ENCODE measurements at places on chromosomes 16 and 17.

DNA sequence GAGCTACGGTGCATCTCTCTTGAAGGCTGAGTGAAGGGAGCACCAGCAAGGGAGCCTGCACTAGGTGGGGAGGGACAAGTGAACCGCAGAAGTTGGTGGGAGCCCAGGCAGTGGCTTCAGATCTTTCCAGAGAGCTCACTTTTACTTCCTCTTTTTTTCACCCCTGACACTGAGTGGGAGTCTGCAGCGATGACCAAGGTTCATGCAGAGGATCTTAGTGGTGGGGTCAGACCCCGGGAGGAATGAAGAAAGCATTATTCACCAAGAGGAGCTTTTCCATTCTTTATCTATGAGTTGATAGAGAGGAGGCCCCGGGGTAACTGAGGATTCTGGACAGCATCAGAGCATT, 3.0 kb upstream of the CCL2 start:
- no peak for DNase-seq

GRCh38 chr17:64638552-64639203, 23.4 kb downstream of the SMURF2 start:
- DNase-seq, result no peak

DNA sequence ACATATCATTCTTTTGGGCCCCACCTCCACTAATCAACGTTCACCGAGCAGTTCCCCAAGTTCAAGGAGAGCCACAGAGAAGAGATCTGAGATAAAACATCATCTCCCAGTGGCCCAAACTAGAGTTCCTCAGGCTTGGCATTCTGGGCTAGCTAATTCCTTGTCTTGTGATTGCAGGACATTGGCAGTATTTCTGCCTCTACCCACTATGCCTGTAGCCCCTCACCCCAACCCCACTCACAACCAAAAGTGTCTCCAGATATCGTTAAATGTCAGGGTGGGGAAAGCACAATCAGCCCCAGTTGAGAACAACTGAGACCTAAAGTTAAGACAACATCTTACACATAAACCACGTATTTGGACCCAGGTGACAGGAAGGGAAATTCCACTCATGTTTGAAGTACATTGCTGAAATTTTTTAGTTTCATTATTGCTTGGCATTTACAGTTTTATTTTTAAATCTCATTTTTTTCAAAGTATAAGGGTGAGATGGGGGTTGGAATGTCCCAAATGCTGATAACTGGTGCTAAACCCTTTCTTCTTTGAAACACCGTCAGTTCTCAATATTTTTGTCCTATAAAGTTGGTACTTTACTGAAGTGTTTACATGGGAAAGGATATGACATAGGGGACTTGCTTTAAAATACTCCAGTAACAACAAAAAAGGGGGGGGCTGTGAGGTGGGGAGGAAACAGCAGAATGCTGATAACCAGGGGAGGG, 13.6 kb downstream of the ZC3H7A start:
- DNase-seq, result peak; percentile 65

DNA sequence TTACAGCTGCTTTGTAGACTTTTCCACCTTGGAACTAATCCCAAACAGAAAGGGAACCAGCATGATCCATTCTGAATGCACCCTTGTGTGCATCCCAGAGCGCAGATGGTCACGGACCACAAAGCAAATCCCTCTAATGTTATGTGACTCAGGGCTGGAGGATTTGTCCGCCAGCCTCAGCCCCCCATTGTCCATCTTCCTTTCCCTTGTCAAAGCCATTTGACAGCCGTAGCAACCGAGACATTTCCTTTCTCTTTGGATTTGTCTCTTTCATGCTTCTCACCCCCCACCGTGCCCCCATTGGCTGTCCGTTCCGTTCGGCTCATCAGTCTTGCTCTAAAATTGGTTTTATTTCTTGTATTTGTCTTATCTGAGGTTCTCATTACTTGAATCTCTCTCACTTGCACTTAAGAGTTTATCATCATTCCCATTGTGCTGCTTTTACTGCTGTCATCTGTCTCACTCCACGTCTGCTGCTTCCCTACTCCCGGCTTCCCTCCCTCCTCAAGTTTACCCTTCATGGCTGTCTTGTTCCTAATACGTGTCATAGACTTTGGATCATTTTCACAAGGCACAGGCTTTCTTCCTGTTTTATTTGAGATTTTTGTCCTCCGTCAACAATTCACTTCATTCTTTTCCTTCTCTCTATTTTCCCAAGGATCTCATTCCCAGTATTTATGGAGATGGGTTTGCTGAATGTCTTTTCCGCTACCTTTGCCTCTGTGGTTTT, 163.4 kb upstream of the ERCC4 start:
- DNase-seq, result no peak

DNA sequence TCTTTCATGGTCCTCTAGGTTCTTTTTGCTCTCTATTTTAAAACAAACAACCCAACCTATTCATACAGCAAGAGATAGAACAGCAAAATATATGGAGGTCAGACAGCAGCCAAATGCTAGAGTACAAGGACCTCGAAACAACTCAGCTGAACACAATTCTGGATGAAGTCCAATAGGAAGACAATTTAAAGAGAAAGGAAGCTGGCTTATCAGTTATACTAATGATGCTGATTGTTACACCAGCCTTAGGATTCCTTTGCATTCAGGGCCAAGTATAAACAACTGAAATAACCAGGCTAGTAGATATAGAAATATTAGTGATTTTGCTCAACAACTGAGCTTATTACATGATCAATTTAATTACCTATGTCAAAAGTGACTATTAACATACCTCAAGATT, 2.5 kb downstream of the SSH2 start:
- no peak for DNase-seq

GRCh38 chr17:49414271-49414621, 436 bp downstream of the PHB1 start:
- DNase-seq, result no peak

- DNase-seq, result no peak
Measured at GRCh38 chr17:74663561-74663960, 40.0 kb upstream of the CD300E start.

- no peak for DNase-seq
Measured at GRCh38 chr17:11170881-11171280, 70.1 kb upstream of the SHISA6 start.

DNA sequence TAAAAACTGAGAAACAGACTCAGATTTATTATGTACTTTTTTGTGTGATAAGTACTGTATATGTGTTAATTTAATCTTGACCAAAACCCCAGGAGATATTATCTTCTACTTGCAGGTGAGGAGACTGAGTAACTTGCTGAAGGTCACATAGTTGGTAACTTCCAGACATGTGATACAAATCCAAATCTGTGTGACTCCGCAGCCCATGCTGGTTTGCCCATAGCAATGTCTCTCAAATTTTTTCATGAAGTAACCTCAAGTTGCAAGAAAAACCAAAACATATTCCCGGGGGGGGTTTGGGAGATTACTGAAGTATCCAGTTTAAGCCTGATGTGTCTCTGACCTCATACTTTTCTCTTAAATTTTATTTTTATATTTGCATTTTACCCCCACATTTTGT, 3.3 kb downstream of the TEX14 start:
- no peak for DNase-seq

GRCh38 chr16:80174416-80174815, 366.4 kb upstream of the DYNLRB2 start:
- DNase-seq, result no peak

GRCh38 chr16:75593825-75594820, 27.9 kb downstream of the GABARAPL2 start:
- peak; percentile 42 for DNase-seq

DNA sequence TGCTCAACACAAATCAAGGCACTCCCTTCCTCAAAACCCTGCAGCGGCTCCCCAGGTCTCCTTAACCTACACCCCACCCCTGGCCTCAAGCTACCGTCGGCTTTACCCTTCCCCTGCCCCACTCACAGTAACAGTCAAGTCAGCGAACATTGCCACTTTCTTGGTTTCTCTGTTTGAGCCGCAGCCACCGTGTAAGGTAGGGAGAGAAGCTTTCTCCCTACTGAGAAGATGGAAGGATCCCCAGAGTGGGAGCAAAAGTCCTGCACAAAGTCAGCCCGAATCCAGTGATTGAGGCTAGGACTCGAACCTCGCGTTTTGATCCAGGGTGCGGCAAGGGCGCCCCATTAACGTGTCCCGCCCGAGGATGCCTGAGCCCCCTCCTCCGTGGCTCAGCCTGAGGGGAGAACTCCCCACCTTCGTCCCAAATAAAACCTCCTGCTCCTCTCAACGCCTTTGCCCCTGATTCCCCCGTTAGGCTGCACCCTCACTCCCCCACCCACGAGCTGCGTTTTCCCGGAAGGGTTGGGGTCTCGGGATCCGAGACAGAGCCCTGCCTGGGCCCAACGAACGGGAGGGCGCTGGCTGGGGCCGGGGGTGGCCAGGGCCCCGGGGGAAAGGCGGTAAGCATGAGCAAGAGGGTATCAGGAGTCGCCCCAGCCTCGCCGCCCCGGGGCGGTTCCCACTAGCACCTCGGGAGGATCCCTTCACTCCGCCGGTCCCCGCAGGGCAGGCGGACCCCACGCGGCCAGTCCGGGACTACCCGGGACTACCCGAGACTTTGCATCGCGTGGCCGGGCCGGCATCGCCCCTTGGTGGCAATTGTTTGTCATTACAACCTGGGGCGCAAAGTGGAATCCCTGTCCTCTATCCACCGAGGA, 9.9 kb upstream of the NAGS start:
- DNase-seq, result peak; percentile 83

DNA sequence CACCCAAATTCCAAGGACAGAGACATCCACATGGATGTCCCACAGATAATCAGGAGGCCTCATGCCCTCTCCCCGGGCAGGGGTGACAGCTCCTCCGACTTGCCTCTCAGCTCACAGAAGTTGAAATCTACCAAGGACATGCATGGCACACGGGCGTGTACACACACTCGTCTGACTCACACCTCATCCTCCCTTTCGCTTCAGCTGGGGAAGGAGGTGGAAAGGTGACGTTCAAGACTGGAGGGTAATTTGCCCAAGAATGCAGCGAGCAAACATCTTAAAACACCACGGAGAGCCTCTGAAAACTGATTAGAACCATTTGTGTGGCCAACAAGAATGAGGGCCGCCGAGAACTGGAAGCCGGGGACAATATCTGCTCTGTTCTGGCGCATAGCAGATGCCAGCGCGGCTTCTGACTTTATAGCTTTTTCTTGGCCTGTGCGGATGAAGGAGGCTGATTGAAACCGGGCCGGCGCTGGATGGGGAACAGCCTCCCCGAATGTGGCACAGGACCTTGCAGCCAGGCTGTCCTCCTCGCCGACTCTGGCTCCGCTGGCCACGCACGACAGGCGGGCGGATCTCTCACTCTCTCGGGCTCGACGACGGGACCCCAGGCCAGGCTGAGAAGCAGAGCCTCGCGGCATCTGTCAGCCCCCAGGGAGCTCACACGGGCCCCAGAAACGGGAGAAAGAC, 100.9 kb downstream of the C16orf95 start:
- DNase-seq, result no peak

DNA sequence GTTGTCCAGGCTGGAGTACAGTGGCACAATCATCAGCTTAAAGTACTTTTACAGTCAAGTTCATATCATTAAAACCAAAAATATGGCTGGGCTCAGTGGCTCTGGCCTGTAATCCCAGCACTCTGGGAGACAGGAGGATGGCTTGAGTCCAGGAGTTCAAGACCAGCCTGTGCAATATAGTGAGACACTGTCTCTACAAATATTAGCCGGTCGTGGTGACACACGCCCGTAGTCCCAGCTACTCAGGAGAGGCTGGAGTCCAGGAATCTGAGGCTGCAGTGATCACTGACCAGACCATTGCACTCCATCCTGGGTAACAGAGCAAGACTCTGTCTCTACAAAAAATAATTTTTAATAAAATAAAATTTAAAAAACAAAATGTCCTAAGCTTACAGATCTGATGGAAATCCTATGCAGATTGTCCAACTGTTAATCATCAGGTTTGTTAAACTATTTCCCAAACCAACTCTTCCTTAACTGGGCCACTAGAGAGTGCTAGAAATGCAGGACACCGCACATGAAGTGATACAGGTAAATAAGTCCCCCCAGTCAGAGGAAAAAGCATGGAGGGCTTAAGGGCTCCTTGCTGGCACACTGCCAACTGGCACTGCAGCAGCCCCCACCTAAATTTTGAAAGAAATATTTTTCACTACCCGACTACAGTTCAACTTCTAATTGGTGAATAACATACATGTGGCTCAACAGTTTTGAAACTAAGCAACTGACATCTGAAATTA, 2.8 kb downstream of the USP22 start:
- DNase-seq, result peak; percentile 57

DNA sequence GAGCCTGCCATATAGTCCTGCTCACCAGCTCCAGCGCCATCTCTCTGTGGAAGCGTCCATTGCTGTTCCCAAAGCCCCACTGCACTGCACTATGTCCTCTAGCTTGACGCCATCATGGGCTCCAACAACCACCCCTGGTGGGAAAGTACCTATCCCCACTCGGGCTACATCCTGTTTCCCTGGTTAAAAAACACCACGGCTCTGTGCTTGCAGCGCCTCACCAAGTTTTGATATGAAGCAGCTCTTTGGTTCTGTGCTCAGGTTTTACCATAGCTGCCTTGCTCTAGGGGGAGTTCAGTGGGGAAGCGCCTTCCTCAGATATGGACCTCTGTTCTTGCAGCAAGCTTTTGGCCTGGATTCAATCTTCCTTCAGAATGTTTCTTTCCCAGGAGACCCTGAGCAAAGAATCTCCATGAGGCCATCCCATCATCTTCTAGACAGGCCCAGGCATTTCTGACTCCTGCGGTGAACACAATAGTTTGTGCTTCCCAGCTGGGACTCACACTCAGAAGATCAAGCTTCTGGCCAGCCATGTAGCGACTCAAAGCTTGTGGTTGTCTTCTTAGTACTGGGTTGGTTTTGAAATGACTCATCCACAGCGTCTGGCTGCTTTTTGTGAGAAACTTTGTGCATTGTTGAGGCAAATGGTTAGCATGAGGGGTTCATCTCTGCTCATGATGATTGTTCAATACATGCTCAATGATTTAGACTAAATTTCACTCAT, 39.5 kb downstream of the DYNLRB2 start:
- DNase-seq, result peak; percentile 86

- no peak for DNase-seq
Measured at GRCh38 chr17:46901291-46901690, 21.7 kb upstream of the GOSR2 start.

DNA sequence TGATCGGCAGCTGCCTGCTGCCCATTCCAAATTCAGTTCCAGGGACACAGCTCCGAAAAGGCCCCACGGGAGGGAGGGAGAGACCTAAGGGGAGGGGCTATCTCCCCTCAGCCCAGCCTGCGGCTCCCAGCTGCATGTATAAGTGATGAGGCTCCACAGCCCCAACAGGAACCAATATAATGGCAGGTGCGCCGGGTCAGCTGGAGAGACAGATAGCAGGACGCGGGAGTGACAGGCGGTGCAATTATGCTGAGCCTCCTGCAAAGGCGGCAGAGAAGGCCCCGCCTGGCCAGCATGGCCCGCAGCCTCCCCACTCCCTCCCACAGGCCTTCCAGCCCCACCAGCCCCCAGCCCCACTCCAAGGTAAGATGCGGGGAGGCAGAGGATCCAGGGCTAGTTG, 8.1 kb upstream of the C1QL1 start:
- no peak for DNase-seq

GRCh38 chr16:47528431-47528830, 67.3 kb downstream of the PHKB start:
- no peak for DNase-seq

GRCh38 chr16:77967054-77967904, 55.1 kb upstream of the CLEC3A start:
- no peak for DNase-seq

Measured in activated CD4-positive, alpha-beta T cell treated with anti-CD3 and anti-CD28 coated beads for 36 hours (primary cell).